ENCODE measurements at places on chromosomes 5 and 9.

DNA sequence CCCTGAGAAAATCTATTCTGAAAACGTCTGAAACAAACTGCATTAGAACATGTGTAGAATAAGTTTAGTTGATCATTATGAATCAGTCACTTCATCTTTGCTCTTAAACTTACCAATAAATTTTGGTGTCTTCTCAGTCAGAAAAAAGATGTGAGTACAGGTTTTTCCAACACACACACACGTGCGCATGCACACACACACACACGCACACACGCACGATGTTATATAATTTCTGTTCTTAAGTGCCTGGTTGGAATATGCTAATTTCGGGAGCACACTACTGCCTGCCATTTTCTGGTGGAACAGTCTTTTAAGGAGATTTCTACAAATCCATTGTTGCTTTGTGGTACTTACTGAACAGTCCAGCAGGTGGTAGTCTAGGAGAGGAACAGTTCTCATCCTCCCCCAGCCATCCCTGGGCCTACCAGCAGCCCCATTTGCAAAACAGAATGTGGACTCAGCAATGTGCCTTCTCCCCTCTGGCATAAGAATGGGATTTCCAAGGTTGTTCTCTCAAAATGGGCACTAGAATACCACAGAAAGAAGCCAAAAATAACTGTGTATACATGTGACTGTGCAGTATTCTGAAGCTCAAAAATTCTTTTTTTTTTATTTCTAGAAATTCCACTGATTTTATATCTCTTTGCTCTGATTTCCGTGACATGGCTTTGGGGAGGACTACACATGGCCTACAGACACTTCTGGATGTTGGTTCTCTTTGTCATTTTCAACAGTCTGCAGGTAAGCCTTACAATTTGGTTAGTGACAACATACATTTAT, 281.3 kb downstream of the ARRDC3 start:
- peak; percentile 3 for DNase-seq

GRCh38 chr5:14296533-14297331, 153.6 kb downstream of the TRIO start:
- DNase-seq: peak; percentile 36

- no peak for DNase-seq
These were observed 167.7 kb upstream of the LHFPL2 start for GRCh38 chr5:78816143-78816765.

GRCh38 chr9:12874395-12874794, 99.6 kb downstream of the LURAP1L start:
- no peak for DNase-seq

DNA sequence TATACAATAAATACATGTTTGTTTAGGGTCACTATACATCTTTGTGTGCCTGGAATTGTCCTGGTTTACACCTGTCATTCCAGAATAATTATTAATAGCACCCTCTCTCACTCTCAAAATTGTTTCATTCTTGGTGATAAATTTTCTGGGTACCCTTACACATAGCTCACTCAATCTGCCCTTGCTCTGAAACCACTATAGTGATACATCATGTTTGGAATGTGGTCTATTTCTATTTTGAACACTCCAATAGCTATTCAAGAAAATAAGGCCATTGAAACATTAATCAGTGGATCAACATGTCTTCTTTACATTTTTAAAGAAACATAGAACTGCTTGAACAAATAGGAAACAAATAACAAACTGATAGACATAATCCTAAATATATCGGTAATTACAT, 158.7 kb downstream of the ARRDC3 start:
- no peak for DNase-seq

DNA sequence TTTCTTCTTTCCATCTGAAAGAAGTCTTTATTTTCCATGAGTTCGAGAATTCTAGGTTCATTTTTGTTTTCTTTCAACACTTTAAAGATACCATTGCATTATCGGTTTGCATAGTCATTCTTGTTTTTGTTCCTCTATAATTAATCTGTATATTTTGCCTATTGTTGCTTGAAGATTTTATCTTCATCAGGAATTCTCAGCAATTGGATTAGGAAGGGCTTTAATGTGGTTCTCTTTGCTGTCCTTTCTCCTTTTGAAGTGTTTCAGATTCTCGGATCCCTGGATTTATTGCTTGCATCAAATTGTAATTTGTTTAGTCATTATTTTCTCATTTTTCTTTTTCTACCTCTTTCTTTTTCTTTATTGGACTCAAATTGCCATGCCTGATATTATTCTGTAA, 609.8 kb downstream of the TLR4 start:
- no peak for DNase-seq

DNA sequence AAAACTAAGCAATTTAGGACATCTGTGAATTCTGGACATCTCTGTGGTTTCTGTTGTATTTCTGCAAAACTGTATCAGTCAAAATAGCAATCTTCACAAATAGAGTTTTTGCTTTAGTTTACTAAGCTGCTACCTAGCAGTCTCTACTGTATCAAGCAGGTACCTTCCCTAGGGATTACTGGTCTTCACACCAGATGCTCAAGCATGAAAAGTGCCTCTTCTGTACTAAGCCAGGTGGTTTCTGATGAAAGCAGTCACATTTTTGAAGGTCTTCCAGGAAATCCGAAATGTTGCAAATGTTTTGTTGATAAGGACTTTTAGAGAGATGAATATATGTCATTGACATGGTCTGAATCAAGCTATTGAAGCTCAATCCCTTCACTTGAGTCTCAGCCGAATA, 540.0 kb downstream of the KCTD16 start:
- no peak for DNase-seq

- no peak for DNase-seq
These were observed 68.7 kb upstream of the RNU6ATAC start for GRCh38 chr9:134233022-134233421.

GRCh38 chr9:123343443-123344191, 12.4 kb upstream of the CRB2 start:
- DNase-seq: no peak

DNA sequence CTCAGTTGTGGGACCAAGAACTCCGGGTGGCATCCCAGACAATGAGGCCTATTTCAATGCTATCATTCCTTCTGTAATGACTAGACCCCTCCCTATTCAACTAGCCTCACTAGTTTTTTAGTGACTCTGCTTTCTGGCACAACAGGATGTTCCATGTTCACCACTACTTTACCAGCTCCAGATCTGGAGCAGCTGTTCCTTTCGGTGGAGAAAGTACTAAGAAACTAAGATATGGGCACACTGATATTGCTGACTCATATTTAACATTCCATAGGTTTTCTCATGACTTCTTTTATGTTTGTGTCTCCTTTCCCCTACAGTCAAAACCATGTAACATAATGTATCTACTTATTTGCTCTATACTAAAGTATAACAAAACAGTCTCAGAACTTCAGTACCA, 24.1 kb downstream of the IL33 start:
- no peak for DNase-seq

DNA sequence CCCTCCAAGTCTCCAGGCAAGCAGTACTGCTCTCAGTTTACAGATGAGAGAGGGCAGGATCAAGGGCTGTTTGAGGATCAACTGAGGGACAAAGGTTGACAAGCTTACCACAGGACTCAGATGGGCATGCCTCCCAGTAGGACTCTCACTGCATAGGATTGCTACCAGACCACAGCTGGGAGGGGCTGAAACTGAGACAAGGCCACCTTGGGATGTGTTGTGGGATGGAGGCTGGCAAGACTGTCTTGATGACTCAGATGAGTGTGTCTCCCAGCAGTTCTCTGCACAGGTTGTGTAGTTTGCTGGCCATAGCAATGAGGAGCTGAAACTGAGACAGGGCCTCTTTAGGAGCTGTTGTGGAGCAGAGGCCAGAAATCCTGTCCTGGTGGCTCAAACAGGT, 222.2 kb upstream of the IRX1 start:
- no peak for DNase-seq

DNA sequence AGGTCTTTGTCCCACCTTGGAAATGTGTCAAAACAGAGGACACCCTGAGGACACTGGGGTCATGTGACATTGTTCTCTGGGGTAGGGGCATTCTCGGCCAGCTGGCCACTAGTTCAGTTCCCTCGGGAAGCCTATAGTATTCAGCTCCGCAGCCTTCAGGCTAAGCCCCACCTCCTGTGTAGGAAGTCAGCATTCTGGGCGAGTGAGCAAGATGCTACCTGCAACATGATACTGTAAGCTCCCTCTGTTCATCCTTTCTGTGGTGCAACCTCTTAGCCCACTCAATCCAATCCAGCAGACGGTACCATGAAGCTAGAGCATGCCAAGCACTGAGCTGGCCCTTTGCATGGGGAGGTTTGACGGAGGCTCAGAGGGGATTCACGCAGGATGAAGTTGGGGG, 5.3 kb downstream of the NTNG2 start:
- DNase-seq: no peak

DNA sequence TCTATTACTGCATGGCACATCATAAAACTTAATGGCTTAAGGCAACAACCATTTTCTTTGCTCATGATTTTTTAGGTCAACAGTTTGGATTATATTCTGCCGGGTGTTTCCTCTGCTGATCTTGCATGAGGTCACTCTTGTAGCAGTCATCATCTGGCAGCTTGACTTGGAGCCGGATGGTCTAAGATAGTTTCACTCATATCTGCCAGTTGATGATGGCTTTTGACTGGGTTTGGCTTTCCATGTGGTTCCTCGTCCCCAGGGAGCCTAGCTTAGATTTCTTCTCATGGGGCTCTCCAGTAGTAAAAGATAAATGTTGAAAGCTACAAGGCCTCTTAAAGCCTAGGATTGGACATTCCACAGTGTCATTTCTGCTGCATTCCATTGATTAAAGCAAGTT, 27.4 kb downstream of the LNPEP start:
- no peak for DNase-seq

DNA sequence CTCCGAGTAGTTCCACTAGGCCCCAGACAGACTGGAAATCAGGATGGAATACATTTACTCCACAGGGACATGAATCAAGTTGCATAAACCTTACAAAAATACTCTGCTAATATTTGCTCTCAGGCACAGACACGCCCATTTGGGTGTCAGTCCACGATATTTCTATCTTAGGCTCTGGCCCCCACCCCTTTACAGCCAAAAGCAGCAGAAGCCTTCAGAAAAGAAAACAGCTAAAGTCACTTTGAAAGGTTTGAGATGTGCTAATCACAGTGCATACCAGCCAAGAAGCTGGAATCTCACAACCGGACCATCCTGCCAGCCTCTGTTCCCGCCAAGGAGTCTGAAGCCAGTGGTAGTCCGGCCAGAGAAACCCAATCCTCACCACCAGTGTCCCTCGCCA, 22.6 kb downstream of the PTPN3 start:
- DNase-seq: no peak

DNA sequence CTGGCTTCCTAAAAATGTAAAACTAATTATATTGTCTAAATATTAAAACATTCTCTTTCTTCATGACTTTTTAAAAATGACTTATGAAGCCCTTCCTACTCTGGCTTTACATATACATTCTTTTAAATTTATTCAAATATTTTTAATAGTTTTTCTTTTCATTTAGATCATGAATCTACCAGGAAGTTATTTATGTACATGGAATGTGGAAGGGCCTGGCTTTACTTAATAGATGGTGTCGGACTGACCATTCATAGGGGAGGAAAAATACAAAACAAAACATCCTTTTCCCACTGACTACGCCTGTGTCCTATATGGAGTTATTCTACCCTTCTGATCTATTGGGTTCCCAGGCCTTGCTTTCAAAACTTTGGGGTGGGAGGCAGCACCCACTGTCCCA, 129.8 kb downstream of the MACROH2A1 start:
- DNase-seq: no peak

- no peak for DNase-seq
These were observed 107.7 kb downstream of the CHSY3 start for GRCh38 chr5:130011986-130012385.

GRCh38 chr9:14158916-14159315, 155.0 kb downstream of the NFIB start:
- DNase-seq: no peak

DNA sequence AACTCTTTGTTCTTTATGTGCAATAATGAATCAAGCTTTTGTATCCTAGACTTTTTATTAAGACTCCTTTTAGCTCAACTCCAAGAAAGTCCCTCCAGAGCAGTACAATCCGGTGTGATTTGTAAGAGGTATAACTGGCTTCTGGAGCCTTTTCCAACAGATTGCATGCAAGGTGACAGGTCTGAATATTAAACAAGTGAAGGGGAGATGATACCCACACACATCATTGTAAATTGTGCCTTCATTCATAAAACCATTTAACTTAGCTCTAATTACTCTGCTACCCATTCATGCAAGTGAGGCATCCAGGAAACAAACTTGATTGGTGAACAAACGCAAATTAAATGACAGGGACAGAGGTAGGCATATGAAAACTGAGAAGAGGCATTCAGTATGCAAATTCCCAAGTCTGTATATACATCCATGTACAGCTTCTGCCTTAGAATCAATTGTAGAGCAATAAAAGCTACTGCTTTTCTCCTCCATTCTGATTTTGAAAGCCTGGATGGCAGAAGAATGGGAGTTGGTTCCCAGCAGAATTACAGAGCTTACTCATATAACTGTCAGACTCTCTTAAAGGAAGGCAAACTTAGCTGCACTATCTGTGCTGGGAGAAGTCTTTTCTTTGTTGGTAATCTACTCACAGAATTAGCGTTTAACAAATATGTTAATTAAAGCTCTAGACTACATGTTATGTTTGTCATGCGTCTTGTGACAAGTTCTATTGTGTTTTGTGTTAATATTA, 261.0 kb upstream of the CDH6 start:
- DNase-seq: no peak

- no peak for DNase-seq
These were observed 327.7 kb downstream of the PIK3R1 start for GRCh38 chr5:68543212-68543611.

GRCh38 chr5:9249231-9249630, 296.6 kb downstream of the SEMA5A start:
- DNase-seq: no peak

- DNase-seq: no peak
These were observed 1.2 kb downstream of the DIPK1B start for GRCh38 chr9:136713550-136713949.

GRCh38 chr9:104740621-104741020, 6.9 kb upstream of the NIPSNAP3A start:
- no peak for DNase-seq

GRCh38 chr5:8634219-8634618, 765.3 kb downstream of the MTRR start:
- no peak for DNase-seq

- no peak for DNase-seq
These were observed 487.0 kb upstream of the TNC start for GRCh38 chr9:115604831-115605483.

GRCh38 chr5:126858441-126858840, 81.5 kb downstream of the LMNB1 start:
- no peak for DNase-seq

- no peak for DNase-seq
These were observed 945.0 kb upstream of the WWC1 start for GRCh38 chr5:167346461-167346860.

Data from cerebellar nuclear complex (tissue), 1 donor.